ENCODE measurements at places on chromosomes 2 and 18. TPM values are rescaled to one million over a fixed set of nuclear protein-coding genes. Genes with fewer than 3 reads are reported as not detected.

DNA sequence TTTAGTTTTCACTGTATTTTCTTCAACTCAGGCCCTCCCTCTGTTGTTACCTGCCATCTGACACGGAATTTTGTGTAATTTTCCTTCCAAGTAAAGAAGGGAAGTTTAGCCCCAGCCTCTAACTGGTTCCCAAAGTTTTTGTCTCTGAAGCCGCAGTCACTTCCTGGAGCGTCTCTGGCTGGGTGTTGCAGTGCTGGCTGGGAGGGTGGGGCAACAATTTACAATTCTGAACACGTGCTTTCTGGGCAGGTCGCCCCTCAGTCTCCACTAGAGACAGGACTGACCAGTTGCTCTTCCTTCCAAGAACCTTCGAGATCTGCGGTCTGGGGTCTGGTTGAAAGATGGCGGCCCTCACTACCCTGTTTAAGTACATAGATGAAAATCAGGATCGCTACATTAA is 3.5 kb downstream of the CNDP2 start:
- peaks cover 36% of the 10 kb centered on the region for H3K36me3 ChIP-seq
- H3K27me3 ChIP-seq = no peaks in the 10 kb centered on the region
- peaks cover 11% of the 10 kb centered on the region for H3K4me1 ChIP-seq
- no peak overlapping the region for H3K4me3 ChIP-seq

DNA sequence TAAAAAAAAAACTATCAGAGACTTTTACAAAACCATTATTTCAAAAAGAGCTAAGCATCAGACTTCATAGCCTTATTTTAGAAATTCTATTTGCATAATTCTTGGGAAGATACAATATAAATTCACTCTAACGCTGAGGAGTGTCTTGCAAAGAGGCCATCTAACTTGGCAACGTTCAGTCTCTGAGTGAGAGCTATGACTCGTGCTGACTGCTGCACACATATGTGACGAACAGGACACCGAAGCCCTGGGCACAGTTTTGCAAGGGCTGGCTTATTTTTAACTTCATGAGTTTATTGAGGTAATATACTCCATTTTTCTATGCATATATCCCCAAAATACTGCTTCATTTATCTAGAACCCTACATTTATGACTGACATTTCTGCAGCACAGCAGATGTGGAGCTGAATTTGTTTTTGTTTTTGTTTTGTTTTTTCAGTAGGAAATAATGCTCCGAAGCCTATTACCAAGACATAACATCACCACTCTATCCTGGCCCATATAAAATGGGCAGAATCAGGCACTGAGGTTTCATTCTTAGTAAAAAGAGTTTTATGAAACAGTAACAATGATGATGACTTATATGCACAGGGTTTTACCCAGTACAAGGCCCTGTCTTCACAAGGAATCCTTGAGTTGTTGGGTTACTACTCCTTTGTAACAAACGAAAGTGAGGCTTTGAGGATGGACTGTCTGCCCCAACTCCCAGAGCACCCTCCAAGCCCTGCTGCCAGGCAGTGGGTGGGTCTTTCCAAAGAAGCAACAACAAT is 68.3 kb downstream of the CRACDL start:
- no peak for DNase-seq
- H3K4me1 ChIP-seq = no peaks in the 10 kb centered on the region
- no peaks in the 10 kb centered on the region for H3K27me3 ChIP-seq

- H3K36me3 ChIP-seq = no peaks in the 10 kb centered on the region
- DNase-seq = no peak
- H3K27ac ChIP-seq = no peak overlapping the region
Measured at GRCh38 chr2:134178138-134178877, 75.6 kb upstream of the MGAT5 start.

GRCh38 chr2:169696381-169696780 is 2.1 kb downstream of the PHOSPHO2 start:
- H3K27ac ChIP-seq = no peak overlapping the region
- H3K36me3 ChIP-seq = no peaks in the 10 kb centered on the region
- DNase-seq = no peak
- no peaks in the 10 kb centered on the region for H3K27me3 ChIP-seq
- peaks cover 16% of the 10 kb centered on the region for H3K4me1 ChIP-seq

The NEU2 gene
- polyA plus RNA-seq = not detected

DNA sequence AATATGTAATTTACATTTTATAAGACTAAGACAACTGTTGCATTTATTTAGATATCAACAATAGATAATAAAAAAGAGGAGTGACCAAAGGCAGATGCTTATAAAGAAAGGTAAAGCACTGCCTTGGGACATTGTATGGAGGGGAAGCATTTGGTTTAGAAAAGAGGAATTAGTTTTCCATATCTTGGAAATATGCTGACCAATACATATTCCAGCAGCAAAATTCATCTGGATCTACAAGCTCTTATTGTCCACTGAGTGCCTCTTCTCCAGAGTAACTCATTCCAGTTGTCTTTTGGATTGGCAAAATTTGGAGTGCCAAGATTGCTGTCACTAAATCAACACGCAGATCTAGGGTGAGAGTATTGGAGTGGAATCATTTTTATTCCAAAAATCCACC is 8.9 kb upstream of the VPS4B start:
- no peaks in the 10 kb centered on the region for H3K27me3 ChIP-seq
- no peaks in the 10 kb centered on the region for H3K4me1 ChIP-seq
- no peak overlapping the region for H3K27ac ChIP-seq
- H3K36me3 ChIP-seq = no peaks in the 10 kb centered on the region

The ASAP2 gene
- polyA plus RNA-seq = 31.7 TPM

DNA sequence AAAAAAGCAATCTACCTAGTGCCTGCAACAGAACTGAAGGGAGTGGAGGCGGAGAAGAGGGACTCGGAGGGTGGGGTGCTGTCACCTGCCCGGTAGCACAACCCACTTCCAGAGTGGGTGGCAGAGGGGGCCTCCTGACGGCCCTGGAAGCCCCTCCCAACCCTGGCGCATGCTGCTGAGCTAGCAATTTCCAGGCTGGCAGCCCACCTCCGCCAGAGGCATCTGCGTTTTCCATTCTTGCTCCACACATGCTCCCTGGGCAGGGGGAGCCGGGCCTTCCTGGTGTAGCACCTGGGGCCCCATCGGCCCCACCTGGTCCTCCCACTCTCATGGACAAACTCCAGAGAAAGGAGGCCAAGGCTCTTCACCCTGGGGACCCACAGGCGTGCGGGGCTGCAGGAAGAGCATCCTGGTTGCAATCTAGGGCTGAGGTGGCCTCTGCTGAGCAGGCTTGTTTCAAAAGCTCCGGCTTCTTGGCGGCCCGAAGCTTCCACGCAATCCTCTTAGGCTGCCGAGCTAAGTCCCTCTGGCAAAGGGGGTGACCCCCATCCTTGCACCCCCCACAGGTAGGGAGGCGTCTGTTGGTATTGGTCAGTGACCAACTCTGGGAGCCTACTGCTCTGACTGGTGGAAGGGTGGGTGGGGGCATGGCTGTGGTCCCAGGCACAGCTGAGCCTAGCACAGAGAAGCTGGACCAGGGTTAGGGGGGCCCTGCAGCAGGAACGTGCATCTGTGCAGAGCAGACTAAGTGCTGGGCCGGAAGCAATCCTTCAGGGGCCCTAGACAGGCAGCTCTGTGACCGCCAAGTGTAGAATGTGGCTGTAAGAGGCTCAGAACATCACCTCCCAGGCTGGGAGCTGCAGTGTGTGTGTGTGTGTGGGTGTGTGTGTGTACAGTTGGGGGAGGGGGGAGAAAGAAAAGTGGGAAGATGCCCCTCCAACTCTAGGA is 2.6 kb downstream of the HS6ST1 start:
- peak overlapping the region; percentile 73 for H3K27ac ChIP-seq
- peak; percentile 75 for DNase-seq
- H3K4me1 ChIP-seq = no peaks in the 10 kb centered on the region
- H3K4me3 ChIP-seq = peak overlapping the region; percentile 67
- no peaks in the 10 kb centered on the region for H3K27me3 ChIP-seq
- no peaks in the 10 kb centered on the region for H3K36me3 ChIP-seq

The CFC1 gene
- 0.69 TPM for polyA plus RNA-seq

DNA sequence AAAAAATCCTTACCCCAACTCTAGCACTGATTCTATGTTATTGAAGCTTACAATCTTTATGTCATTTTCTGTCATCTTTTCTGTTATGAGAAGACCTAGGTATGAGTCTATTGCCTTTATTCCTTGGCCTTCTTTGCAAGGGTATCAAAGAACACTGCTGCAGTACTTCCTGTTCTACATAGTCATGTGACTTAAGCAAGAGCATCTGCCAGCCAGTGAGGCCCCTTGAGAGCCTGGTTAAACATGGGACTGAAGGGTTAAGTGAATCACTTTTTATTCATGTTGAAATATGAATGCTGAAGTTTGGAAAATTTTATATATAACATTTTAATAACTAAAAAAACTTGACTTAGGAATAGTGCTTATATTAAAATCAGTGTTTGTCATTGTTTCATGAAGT is 844 bp upstream of the CPS1 start:
- no peak overlapping the region for H3K4me3 ChIP-seq
- no peaks in the 10 kb centered on the region for H3K27me3 ChIP-seq
- no peaks in the 10 kb centered on the region for H3K4me1 ChIP-seq
- DNase-seq = no peak
- H3K36me3 ChIP-seq = no peaks in the 10 kb centered on the region

The C2orf74 gene
- 18.6 TPM for polyA plus RNA-seq

DNA sequence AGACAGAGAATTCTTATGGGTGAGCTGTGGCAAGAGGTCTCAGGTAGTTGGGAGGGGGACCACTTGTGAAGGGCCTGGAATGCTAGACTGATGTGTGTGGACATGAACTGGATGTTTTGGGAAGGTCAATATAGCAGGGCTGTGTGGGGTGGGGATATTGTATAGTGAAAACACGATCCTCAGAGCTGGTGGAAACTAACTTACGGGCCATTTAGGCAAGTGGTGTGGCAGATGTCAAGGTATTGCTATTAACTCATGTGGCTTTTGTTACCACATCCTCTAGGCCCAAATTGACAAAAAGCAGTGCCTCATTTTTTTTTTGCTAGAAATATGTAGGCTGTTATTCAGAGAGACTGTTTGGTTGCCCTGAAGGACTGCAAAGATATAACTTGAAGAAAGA is 8.0 kb upstream of the GALNT1 start:
- no peak overlapping the region for H3K4me3 ChIP-seq
- no peaks in the 10 kb centered on the region for H3K27me3 ChIP-seq
- H3K36me3 ChIP-seq = no peaks in the 10 kb centered on the region
- H3K4me1 ChIP-seq = no peaks in the 10 kb centered on the region
- no peak for DNase-seq

- no peaks in the 10 kb centered on the region for H3K27me3 ChIP-seq
- H3K4me1 ChIP-seq = no peaks in the 10 kb centered on the region
- H3K27ac ChIP-seq = no peak overlapping the region
- no peak overlapping the region for H3K4me3 ChIP-seq
- DNase-seq = no peak
Measured at GRCh38 chr2:146734042-146734820, 1110.6 kb upstream of the ACVR2A start.

DNA sequence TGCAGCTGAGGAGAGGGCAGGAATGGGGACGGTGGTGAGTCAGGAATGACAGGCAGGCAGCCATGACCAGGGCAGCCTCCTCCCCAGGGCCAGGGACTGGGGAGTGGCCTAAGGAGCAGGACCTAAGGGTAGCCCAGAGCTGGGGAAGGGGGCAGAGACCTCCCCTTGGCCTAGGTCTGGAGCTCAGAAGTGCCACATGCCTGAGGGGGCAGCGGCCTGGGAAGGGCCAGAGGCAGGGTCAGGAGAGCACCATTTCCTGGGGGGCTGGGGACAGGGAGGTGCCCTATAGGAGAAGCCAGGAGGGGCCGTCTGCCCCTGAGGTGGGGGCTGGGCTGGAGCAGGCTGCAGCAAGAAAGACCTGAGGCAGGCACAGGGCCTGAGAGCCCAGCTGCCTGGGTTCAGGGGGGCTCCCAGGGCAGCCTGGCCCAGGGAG is 20.9 kb downstream of the CFLAR start:
- no peaks in the 10 kb centered on the region for H3K4me1 ChIP-seq
- H3K36me3 ChIP-seq = peaks cover 47% of the 10 kb centered on the region
- H3K4me3 ChIP-seq = no peak overlapping the region
- no peak for DNase-seq
- no peak overlapping the region for H3K27ac ChIP-seq

- no peak within 1 kb of the TSS for H3K27ac ChIP-seq
- H3K27me3 ChIP-seq = peaks cover 8% of the 10 kb centered on the region
- peaks cover 6% of the 10 kb centered on the region for H3K4me1 ChIP-seq
- no peak within 1 kb of the TSS for H3K4me3 ChIP-seq
Measured at GRCh38 chr2:227871375-227871791, at the start of gene DAW1. Gene DAW1 (plus strand): TSS chr2:227871631. CDS start chr2:227871690, 59 bp downstream.

DNA sequence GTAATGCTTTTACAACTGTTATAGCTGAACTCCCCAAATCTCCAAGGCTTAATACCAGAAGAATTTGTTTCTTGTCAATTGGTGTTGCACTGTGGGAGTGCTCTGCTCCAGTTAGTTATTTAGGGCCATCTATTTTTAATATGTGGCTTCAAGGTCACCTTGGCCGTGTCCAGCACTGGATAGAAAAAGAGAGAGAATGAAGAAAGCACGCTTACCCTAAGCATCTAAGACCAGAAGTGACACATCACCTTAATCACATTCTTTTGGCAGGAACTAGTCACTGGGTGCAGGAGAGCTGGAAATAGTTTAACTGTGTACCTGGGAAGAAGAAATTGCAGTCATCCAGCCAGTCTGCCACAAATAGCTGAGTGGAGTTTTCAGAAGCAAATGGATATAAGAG is 78.8 kb downstream of the VWC2L start:
- no peaks in the 10 kb centered on the region for H3K27me3 ChIP-seq
- no peaks in the 10 kb centered on the region for H3K4me1 ChIP-seq
- no peaks in the 10 kb centered on the region for H3K36me3 ChIP-seq
- no peak for DNase-seq

DNA sequence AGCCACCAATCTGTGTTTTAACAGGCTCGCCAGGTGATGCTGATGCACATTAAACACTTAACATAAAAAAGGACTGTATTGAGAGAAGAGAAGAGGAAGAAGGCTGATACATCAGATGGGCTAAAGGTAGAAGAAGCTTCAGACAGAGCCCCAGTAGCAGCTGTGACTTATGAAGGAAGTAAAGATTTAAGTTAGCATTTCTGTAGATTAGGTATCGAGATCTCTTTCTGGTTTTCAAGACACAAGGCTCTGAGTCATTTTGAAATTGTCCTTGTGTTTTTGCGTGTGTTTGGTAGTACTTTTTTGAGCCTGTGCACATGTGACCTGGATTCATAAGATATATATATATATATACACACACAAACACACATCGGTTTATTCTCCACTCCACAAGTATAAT is 40.6 kb upstream of the GCFC2 start:
- no peak overlapping the region for H3K4me3 ChIP-seq
- no peaks in the 10 kb centered on the region for H3K27me3 ChIP-seq
- H3K27ac ChIP-seq = no peak overlapping the region

The SCLY gene
- polyA plus RNA-seq = 5.4 TPM

GRCh38 chr2:216352653-216353270 is 19.5 kb downstream of the MARCHF4 start:
- no peak for DNase-seq
- no peak overlapping the region for H3K27ac ChIP-seq
- H3K4me3 ChIP-seq = no peak overlapping the region
- no peaks in the 10 kb centered on the region for H3K4me1 ChIP-seq
- no peaks in the 10 kb centered on the region for H3K27me3 ChIP-seq
- H3K36me3 ChIP-seq = no peaks in the 10 kb centered on the region

GRCh38 chr2:172539767-172540166 is 16.1 kb upstream of the PDK1 start:
- no peaks in the 10 kb centered on the region for H3K4me1 ChIP-seq
- H3K27me3 ChIP-seq = no peaks in the 10 kb centered on the region
- no peaks in the 10 kb centered on the region for H3K36me3 ChIP-seq
- H3K27ac ChIP-seq = no peak overlapping the region

Measured in sigmoid colon (tissue), 7 donors.